ENCODE measurements at places on chromosomes 11 and 22. TPM values are rescaled to one million over a fixed set of nuclear protein-coding genes. Genes with fewer than 3 reads are reported as not detected.
A peak's percentile ranks its signal among the peaks of the same experiment; 100 is the strongest.

Gene SULT4A1
- not detected for total RNA-seq

- H3K27me3 ChIP-seq: peaks cover 2% of the 10 kb centered on the region
- DNase-seq: no peak
- no peaks in the 10 kb centered on the region for H3K4me1 ChIP-seq
- H3K27ac ChIP-seq: no peak overlapping the region
- no peak overlapping the region for H3K4me3 ChIP-seq
Observed at GRCh38 chr11:28447226-28447625, 339.0 kb downstream of the METTL15 start.

- H3K27me3 ChIP-seq: no peaks in the 10 kb centered on the region
- peak overlapping the region; percentile 96 for H3K27ac ChIP-seq
- DNase-seq: no peak
- peaks cover 85% of the 10 kb centered on the region for H3K4me1 ChIP-seq
- peak overlapping the region; percentile 99 for H3K4me3 ChIP-seq
- H3K36me3 ChIP-seq: peaks cover 49% of the 10 kb centered on the region
Observed at GRCh38 chr22:39916496-39916895, 15.6 kb downstream of the GRAP2 start.

DNA sequence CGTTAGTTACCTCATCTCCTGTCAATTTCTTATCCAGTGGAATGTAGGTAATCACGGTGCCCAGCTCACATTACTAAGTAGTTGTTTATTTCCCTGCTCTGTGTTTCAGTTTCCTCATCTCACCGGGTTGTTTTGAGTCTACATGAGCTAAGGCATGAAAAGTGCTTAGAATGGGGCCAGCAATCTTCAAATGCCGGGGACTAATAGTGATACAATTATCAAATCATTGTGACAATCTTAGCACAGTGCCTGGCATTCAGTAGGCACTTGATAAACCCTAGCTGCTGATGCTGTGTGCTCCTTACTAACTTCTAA lies 53.3 kb upstream of the CD5 start:
- H3K4me3 ChIP-seq: peak overlapping the region; percentile 30
- H3K27ac ChIP-seq: peak overlapping the region; percentile 65
- H3K36me3 ChIP-seq: peaks cover 21% of the 10 kb centered on the region
- H3K27me3 ChIP-seq: no peaks in the 10 kb centered on the region
- peaks cover 46% of the 10 kb centered on the region for H3K4me1 ChIP-seq

DNA sequence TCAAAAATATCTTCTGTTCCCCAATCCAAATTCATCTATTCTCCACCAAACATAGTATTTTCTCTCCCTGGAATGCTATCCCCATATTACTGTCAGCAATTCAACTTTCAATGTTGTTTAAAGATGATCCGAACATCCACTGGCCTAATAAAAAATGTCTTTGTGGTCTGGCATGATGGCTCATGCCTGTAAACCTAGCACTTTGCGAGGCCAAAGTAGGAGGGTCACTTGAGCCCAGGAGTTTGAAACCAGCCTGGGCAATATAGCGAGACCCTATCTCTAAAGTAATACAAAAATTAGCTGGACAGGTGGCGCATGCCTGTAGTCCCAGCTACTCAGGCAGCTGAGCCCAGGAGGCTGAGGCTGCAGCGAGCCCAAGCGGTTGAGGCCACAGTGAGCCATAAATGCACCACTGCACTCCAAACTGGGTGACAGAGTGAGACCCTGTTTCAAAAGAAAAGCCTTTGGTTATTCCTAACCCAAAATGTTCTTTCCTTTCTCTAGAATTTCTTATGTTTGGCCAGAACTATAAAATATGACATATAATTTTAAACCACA lies 29.8 kb downstream of the SIK3 start:
- peaks cover 28% of the 10 kb centered on the region for H3K4me1 ChIP-seq
- H3K27me3 ChIP-seq: no peaks in the 10 kb centered on the region
- no peak overlapping the region for H3K27ac ChIP-seq
- no peak for DNase-seq
- H3K4me3 ChIP-seq: no peak overlapping the region

DNA sequence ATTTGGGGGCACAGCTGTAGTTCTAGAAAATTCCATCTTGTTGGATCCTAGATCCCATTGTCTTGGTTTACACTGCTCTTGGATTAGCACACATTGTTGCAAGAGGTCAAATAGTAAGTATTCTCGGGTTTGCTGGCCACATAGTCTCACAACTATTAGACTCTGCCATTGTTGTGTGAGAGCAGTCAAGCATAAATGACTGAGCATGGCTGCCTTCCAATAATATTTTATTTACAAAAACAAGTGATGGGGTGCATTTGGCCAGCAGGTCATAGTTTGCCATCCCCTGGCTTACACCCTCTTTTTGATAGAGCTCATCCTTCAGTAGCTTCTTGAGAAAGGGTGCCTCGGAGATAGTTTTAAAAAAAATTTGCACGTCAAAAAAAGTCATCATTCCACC lies 77.9 kb upstream of the ALX4 start:
- H3K36me3 ChIP-seq: no peaks in the 10 kb centered on the region
- no peak overlapping the region for H3K4me3 ChIP-seq
